ENCODE measurements at places on chromosomes 12 and 14.

- DNase-seq: no peak
These were observed 222.1 kb downstream of the RPS29 start for GRCh38 chr14:49363821-49364751.

DNA sequence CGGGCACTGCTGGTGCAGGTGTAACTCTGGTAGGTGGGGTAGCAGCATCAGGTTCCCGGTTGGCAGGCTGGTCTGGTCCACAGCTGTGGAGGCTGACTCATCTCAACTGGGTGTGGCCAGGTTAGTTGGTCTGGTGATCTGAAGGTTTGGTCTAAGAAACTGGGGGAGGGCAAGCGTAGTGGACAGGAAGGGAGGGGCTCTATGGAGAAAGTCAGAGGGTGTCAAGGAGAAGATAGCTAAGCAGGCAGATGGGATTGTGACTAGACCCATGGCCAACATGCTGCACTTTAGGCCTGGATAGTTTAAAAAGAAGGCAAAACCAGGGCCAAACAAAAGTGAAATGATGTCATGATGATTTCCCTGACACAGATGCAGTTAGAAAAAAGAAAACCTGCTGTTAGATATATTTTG is 7.9 kb downstream of the TRIM9 start:
- no peak for DNase-seq

GRCh38 chr12:120684523-120684932 is 2.4 kb upstream of the MLEC start:
- no peak for DNase-seq

DNA sequence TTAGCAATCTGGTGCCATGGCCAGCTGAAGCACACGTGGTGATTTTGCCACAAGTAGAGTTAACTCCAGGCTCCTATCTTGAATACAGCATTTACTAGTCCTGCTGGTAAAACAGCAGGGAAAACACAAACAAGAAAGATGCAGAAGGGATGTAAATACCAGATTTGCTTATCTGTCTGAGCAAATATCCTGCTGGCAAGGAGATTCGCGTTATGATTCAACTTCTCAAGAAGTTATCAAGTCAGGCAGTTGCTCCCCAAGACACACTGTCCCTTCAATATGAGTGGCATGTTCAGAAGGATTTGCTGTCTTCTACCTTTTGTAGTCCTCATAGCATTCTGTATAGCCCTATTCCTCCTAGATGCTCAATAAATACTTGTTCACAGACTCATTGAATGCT is 171.2 kb upstream of the EGLN3 start:
- no peak for DNase-seq

DNA sequence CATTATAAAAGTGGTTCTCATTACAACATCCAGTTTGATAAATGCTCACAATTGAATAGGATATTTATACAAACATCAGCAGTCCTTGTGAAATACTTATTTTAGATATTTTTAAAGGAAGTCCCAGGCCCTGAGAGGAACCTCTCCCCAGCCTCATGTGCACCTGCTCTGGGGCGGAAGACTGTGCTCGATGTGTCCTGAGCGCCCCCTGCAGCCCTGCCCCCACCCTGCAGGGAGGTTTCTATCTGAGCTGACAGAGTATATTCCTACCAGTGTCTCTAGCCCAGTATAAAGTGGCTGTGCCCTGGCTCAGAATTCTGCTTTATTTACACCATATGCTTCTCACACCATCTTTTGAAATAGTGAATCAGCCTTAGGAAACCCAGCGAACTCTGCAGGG is 1349.1 kb downstream of the TMEM121 start:
- DNase-seq: no peak

DNA sequence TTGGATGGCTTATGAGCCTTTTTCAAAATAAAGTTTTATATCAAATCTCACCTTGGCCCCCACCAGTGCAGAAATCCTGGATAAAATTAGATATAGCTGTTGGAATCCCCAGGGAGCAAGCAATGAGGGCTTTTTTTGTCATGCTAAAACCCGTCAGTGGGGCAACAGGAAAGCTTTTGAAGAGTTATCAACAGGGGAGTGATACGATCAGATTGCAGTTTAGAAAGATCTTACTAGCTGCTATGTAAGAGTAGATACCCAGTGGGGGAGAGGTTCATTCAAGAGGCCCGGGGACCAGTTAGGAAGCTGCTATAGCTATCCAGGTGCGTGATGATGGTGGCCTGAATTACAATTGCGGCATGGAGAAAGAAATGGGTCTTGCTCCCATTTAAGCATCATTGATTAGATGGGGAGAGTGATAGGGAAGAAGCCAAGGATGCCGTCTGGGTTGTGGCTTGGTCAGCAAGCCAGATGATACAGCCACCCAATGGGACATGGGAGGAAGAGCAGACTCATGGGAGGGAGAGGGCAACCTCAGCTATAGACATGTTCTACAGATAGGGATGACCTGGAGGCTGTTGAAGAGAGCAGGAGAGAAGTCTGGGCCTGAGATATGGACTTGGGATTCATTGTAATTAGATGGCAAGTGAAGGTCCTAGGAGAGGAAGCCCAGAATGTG is 272.4 kb downstream of the DPF3 start:
- DNase-seq: no peak

DNA sequence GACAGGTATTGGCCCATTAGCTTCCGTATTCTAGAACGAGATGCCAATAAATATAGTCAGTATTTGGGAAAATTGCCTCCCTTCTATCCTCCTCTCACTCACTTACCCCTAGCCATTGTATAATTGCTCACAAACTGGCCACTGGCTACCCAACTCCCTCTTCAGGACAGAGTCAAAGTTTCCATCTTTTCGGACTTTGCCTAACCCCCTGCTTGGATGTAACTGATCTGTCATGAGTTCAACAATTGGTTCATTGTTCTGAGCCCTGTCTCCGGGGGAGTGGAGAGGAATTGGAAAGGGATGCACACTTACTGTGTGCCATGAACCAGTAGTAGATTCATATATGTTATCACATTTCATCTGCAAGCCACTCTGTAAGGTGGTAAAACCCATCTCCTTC is 12.2 kb downstream of the MYRFL start:
- no peak for DNase-seq

DNA sequence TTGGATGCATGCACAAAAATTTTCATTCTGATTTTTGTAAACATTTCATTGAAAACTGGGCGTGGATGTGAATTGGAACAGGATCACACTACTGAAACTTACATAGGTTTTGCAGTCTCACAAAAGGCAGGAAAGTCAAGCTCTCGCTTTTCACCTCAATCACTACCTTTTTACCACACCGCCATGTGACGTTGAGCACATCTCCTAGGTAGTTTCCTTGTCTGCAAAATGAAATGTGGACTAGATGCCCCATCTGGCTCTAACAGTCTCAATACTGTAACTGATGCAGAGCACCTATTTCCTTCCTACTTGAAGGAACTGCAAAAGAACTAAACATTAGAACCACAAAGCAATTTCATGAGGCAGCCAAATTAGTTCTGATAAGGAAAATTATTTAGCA is 4.4 kb upstream of the YY1 start:
- no peak for DNase-seq

- no peak for DNase-seq
These were observed 27.9 kb downstream of the CLEC9A start for GRCh38 chr12:10058387-10058786.

GRCh38 chr12:21483531-21483930 is 17.9 kb downstream of the RECQL start:
- no peak for DNase-seq

DNA sequence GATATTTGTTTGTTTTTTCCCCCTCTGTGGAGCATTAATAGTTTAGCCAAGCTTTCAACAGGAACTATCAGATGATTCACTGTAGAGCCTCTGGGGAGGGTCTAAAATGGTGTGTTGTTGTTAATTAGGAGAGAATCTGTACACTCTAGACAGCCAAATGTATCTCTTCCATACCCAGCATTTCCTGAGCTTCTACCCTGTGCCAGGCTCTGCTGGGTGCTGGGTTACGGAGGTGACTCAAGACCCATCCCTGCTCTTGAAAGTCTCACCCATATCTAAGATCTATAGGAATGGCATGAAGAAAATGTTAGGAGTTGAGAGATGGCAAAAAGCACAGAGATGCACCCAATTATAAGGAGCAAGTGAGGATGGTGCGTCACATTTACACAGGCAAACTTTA is 245.8 kb downstream of the C12orf75 start:
- DNase-seq: no peak

- no peak for DNase-seq
These were observed 37.6 kb upstream of the ARHGAP5 start for GRCh38 chr14:32039401-32040030.

- no peak for DNase-seq
These were observed 61.6 kb upstream of the KTN1 start for GRCh38 chr14:55518391-55518790.

GRCh38 chr12:24814379-24815113 is 134.4 kb downstream of the BCAT1 start:
- DNase-seq: no peak

DNA sequence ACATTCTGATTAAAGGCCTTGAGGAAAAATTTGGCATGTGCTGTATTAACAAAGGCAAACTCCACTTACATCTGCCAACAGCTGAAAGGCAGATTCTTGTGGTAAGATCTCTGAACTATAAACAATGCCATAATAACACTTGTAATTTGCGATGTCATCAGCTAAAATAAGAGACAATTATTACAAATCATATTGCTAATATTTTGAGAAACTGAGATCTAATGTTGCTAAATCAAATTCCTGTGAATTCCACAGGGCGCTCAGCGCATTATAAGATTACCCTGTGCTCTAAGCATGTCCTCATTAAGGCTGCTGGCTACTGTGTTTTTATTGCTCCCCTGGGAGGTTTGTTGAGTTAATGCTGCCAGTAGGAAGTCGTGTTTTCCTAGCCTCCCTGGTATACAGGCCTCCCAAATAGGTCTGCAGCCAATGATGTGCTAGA is 244.8 kb downstream of the DACT1 start:
- no peak for DNase-seq

GRCh38 chr14:59374048-59374447 is 91.1 kb downstream of the GPR135 start:
- DNase-seq: no peak

GRCh38 chr14:101405171-101405883 is 156.0 kb upstream of the DIO3 start:
- peak; percentile 63 for DNase-seq

DNA sequence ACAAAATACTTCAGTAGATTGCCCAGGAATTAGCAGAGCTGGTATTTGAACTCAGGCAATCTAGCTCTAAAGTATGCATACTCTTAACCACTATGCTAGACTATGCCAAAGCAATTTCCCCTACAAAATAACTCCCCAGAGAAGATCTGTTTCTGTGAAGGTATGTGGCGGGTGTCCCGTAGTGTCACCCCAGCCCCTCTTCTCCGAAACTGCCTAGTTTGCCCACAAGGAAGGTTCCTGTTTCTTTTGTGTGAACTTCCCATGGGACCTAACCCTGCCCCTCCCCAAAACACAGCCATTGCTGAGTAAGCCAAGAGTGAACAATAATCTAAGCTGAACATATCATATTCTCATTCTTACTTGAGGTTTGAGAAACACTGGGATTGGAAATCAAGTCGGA is 15.5 kb upstream of the RAP1B start:
- DNase-seq: no peak

GRCh38 chr12:4490973-4491372 is 45.4 kb upstream of the FGF6 start:
- DNase-seq: no peak

Data from hindlimb muscle (tissue), 1 donor.